KG1 (cell line): ENCODE measurements at places on chromosomes 11 and 22.
A peak's percentile ranks its signal among the peaks of the same experiment; 100 is the strongest.

GRCh38 chr11:119376197-119376847, 5.2 kb downstream of the USP2 start:
- no peak for DNase-seq

DNA sequence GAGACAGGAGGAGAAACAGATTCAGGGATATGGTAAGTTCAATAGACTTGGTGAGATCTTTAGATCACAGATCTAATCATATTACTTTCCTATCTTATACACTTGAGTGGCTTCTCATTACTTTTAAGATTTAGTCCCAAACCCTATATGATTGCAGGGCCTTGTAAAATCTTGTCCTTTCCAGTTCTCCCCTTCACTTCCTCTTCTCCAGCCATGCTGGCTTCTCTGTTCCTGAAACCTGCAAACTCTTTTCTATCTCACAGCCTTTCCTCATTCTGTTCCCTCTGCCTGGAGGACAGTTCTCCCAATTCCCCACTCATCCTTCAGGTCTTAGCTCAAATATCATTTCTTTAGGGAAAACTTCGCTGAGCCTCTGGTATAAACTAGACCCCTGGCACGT, 65.9 kb upstream of the BIRC3 start:
- DNase-seq: no peak

DNA sequence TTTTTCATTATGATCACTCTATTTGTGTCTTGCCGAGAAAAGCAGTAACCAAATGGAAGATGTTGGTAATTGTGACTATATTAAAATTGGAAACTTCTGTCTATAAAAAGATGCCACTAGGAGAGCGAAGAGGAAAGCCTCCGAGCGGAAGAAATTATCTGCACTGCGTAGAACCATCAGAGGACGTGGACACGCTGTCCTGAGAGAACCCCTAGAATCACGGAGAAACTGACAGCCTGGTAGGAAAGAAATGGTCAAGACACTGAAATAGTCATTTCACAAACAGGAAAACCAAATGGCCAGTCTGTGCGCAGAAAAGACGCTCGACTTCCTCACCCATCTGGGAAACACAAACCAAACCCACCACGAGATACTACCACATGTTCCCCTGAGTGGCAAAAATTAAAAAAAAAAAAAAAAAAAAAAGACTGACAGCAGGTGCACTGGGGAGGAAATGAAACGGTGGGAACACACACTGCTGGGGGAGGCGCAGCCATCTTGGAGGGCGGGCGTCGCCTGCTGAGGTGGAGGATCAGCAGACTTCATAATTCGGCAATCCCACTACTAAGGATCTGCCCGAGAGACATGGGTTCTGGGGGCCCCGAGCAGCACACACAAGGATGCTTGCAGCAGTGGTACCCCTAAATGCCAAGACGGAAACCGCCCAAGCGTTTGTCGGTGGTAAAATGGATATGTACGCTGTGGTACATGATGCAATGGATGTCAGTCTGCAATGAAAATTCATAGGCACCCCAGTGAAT, 21.3 kb downstream of the IFITM10 start:
- DNase-seq: no peak

- DNase-seq: no peak
These were observed 72.9 kb downstream of the CACNA1I start for GRCh38 chr22:39643311-39644083.

DNA sequence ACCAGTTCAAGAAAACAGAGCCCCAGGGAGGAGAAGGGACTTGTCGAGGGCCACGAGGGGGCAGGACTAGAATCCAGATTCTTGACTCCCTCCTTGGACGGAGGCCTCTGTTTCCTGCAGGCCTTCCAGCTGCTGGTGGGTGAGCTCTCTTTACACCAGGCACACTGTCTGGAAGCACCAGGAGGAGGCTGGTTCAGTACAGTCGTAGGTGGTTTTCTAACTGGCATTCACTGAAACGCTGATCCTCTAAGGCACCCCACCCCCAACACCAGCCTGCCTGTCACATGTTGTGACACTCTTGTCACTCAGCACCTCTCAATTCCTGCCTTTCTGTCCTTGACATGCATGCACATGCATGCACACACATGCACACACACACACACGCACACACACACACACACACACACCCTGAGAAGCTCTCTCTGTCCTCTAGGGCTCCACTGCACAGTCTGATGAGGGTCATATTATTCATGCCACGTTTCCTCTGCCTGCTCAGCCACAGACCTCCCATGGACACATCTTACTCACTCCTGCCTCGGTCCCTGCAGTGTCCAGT, 751 bp downstream of the MS4A10 start:
- no peak for DNase-seq

GRCh38 chr11:110859998-110860397, 147.8 kb upstream of the ARHGAP20 start:
- DNase-seq: no peak

DNA sequence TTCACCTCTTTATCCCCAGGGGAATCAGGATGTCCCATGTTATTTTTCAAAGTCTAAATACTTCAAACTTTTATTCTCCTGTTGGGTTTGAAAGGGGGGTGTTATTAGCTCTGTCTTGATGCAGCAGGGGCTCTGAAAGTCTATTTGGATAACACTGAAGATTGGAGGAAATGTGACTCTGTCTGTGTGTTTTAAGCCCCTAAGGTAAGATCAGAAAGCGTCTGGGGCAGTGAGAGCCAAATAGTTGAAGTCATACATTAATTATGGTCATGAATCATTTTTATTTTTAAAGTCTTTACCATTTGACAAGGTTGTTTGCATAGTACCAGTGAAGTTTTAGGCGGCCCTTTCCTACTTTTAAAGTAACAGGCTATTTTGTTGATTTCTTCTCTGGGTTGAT, 139.0 kb downstream of the UVRAG start:
- no peak for DNase-seq

DNA sequence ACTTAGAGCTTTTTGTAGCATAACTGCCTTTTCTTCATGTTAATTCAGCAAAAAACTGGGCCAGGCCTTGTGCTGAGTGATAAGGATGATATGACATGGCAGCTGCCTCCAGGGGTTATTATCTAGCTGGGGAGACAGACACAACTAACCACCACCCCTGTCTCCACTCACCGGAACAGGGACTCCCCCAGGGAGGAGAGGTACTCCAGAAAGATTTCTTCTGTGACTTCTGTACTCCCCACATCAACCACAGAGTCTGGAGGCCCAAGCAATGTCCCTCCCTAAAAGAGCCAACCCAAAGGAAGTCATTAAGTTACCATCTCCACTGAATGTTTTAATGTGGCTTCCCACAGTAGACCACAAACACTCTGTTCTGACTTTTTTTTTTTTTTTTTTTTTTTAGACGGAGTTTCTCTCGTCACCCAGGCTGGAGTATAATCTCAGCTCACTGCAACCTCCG, 14.3 kb upstream of the PMM1 start:
- DNase-seq: no peak

- peak; percentile 76 for DNase-seq
These were observed 12.5 kb upstream of the MRPL16 start for GRCh38 chr11:59822989-59823566.

DNA sequence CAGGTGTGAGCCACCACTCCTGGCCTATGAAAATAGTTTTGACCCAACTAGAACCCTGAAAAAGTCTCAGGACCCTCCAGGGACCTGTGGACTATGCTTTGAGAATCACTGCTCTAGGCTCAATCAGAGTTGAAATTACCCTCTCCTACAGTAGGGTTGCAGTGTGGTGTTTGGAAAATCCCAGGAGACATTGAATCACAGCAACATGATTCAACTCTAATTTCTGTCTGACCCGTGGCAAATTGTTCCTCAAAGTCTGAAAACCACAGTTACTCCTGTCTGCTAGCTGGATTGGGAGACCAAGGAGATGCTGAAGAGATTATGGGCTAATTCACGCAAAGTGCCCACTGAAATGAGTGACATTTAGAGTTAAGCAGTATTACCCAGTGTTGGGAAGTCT, 5.4 kb upstream of the MTMR3 start:
- DNase-seq: no peak

DNA sequence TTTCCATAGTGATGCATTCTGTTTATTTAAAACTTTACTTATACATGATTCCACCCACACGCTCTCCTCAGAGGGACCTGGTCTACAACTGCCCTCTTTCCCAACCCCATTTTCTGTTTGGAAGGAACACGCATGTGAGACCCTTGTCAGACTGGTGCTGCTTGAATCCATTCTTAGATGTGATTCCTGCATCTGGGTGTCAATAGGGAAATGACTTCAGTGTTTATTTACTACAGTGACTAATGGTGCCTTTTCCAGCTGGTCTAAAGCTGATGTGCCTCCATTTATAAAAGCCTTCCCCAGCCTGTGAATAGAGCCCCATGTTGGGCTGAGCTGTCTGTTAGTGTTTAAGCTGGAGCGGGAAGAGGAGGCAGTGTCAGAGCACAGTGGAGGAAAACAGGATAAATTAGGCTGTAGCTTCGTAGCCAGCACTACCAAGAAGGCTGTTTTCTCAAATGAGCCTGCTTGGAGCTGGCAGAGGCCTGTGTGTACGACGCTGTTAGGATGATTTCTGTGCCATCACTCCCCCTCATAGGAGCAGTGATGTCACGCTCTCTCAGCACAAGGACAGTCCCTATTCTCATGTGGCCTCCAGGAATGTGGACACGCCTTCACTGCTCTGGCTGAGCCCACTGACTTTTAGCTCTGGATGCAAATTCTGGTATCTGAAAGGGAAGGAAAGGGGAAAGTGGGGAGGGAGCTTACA, 18.9 kb upstream of the C11orf96 start:
- DNase-seq: no peak
